ENCODE measurements at places on chromosomes 6 and 20.

GRCh38 chr6:55014321-55015088, 159.8 kb upstream of the HCRTR2 start:
- no peak for DNase-seq

DNA sequence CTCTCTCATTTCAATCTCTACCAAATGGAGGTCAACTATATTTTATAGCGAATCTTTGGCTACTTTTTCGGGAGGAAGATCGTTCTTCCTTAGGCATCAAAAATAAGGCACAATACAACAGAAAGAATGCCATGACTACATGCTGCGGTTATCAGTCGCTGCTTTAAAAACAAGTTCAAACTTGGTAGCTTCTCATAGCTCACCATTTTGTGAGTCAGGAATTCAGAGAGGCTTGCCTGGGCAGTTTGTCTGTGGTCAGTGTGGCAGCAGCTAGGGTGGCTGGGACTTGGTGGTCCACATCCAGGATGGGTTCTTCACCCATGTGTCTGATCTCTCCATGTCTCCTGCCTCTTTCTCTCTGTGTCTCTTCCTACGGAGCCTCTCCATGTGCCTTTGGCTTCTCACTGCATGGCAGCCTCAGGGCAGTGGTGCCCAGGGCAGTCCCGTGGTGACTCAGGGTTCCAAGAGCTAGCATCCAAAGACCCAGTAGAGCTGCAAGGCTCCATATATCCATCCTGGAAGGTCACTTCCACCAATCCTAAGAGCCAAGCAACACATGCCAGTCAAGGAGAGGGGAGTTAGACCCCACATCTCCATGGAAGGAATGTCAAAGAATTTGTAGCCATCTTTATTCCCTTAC, 10.4 kb downstream of the SCML4 start:
- no peak for DNase-seq

DNA sequence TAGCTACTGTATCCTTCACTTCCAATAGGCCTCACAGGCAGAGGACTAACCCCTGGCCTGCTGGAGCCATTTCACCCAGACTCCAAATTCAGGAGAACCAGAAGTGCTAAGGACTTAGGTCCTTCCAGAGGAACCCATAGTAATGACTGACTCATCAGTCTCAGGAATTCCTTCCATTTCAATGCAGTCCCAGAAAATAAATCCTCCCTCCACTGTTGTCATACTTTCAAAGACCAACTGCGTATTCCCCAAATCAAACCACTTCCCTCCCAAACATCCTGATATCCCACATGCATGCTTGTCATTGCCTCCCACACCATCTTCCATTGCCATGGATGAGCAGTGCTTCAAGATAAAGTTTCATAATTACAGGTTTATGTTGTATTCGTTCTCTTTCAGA, 31.8 kb upstream of the NT5E start:
- DNase-seq, result peak; percentile 62

DNA sequence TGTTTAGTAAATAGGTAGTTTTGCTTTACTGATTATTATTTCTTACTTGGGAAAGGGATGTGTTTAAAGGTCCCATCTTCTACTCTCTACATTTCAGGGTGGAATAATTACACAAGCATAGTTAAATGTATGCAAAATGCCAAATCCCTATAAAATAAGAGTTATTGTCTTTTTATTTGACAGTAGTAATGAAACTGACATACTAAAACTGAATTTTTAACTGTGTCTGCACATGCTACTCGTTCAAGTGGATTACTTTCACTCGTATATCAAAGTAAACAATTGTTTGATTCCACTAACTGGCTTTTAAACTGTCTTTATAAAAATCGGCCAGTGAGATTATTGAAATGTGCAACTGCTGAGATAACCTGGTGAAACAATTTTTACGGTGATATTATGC, 602.9 kb upstream of the ADGRB3 start:
- DNase-seq, result no peak

GRCh38 chr6:34657307-34657978, 39.1 kb downstream of the ILRUN start:
- peak; percentile 90 for DNase-seq

GRCh38 chr6:24721461-24722215, 2.7 kb upstream of the C6orf62 start:
- DNase-seq, result no peak

GRCh38 chr6:106253731-106254130, 71.8 kb downstream of the ATG5 start:
- no peak for DNase-seq

- DNase-seq, result no peak
These were observed 98.0 kb downstream of the KIF16B start for GRCh38 chr20:16475225-16475624.

- DNase-seq, result peak; percentile 47
These were observed 294.0 kb downstream of the SOX4 start for GRCh38 chr6:21887231-21888185.

- no peak for DNase-seq
These were observed 115.8 kb upstream of the MAP7 start for GRCh38 chr6:136666041-136666440.

GRCh38 chr6:30005482-30005881, 55.6 kb upstream of the POLR1H start:
- no peak for DNase-seq

DNA sequence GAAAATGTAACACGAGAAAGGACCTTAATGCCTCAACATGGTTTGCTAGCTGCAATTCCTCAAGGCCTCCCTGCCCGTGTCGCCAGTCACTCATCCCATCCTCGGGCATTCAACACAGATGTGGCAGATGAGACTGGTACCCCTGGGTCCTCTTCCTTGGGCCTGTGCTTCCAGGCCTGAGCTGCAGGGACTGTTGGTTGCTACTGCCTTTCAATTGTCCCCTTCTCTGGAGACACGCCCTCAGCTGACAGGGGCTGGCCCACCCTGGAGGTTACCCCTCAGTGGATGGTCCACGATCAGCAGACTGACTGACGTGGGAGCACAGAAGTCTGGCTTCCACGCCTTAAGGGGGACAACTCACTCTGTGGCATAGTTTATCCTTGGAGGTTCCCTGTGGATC, 495.1 kb upstream of the CHD6 start:
- DNase-seq, result no peak

DNA sequence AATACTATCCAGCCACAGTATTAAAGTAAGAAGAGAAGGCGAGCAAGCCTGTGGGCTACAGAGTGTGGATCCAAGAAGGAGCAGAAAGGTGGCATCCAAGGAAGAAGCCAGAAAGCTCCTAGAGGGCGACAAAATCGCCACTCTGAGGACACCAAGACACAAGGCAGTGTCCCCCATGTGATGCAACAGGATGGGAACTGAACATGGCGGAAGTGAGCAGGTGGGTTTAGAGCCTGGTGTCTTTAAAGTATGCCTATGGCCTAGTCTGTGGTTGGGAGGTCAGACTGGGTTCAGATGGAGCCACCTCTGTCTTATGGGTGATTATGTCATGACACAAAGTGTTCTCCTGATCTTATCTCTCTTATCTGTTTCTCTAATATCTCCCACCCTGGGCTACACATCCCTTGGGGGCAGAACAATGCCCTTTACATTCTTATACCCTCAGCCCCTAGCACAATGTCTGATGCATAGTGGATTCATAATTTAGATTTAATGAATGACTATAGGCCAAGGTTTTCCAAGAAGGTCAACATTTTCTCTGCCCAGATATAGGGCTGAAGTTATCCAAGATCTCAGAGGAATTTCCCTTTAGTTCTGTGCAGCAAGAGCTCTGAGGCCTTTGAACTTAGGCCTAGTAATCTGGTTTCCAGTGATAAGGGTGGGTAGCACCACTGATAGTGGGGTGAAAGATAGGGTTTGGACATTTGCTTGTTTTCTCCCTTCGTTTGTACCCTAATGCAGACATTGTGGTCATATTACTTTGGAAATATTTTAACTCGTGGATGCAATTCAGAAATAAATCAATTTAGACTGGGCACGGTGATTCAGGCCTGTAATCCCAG, 167.3 kb upstream of the AKIRIN2 start:
- no peak for DNase-seq

DNA sequence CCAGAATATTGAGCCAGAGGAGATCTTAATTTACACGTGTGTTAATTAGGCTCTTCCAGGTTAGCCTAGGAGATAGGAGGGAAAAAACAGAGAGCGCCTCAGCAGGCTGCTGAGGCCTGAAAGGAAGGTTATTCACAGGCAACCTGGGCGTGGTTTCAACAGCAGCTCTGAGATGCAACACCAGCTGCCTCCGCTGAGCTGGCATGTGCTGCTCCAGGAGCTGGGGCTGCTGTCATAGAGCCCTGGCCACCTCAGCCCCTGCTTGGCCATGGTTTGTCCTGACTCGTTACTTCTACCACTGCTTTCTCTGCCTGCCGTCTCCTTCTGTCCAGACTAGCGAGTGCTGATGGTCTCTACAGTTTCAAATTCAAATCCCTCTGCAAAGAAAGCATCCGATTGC, 32.4 kb upstream of the RPP40 start:
- peak; percentile 60 for DNase-seq
